Osteocyte (in vitro differentiated cells): ENCODE measurements at places on chromosomes 5 and 9. TPM values are rescaled to one million over a fixed set of nuclear protein-coding genes. Genes with fewer than 3 reads are reported as not detected.

- DNase-seq: no peak
Observed at GRCh38 chr5:59034498-59035186, 451.8 kb downstream of the RAB3C start.

DNA sequence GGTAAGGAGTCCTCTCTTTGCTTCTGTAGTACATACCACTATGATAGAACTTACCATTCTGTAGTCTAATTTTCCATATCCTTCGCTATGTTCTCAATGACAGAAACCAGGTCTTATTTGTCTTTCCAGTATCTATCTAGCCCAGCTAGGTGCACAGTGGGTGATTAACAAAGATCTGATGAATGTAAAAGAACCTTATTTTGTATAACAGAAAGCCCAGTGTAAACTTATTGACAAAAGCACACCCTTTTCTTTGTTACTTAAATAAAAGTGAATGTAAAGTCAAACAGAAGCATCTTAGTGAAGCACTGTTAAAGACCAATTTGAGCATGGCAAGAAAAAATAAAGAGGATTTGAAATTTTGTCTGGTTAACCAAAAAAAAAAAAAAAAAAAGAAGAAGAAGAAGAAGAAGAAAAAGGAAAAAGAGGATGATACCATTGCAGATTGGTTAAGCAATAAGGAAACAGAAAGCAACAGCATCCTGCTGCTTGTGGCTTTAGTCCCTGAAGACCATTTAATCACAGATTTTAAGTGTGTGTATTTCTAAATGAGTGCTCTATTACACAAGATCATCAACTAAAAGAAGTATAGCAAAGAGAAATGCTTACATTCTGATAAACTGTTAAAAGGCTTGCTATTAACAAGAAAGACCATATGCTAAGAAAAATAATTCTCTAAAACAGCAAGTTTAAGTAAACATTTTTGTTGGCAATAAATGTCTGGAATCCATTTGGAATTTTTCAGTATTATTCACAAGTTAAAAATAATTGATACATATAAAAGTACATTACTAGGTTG is 21.2 kb downstream of the MEGF9 start:
- no peak for DNase-seq

DNA sequence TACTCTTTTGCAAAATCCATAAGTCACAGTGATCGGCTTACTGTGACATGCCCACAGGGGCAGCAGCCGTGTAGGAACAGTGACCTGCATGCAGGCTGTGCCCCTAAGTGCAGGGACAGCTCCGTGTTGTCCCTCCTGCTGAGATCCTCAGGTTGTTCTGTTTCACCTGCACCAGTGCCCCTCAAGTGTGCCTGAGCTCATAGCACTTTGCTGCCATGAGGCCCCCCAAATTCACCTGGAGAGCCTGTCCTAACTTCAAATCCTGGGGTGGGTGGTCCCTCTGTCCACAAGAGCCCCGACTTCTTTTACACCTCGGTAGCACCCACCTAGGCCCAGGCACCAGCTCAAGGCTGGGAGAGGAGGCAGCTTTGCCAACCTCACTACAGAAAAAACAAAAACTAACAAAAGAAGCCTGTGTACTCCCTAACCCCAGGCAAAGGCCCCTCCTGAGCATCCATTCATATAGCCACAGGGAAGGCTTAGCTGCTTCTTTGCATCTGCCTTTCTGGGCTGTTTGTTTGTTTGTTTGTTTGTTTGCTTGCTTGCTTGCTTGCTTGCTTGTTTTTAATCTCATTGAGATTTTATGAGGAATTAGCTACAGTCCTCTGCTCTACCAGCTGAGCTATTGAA is 214.5 kb downstream of the AUH start:
- DNase-seq: no peak

DNA sequence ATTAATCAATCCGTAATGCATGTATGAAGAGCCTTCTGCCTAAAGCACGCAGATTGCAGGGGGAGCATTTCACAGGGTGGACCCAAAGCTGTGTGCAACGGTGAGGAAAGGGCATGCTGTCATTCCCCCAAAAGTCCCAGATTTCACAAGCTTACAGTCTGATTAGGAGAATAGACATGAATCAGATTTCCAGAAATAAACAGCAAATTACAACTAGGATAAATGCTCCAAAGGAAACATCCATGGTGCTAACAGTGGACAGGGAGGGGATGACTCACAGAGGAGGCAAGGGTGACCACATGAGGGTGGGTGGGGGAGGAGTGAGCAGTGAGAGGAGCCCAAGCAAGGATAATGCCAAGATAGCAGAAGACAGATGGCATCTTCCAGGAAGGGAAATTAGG is 258.4 kb upstream of the TAS2R1 start:
- DNase-seq: no peak

DNA sequence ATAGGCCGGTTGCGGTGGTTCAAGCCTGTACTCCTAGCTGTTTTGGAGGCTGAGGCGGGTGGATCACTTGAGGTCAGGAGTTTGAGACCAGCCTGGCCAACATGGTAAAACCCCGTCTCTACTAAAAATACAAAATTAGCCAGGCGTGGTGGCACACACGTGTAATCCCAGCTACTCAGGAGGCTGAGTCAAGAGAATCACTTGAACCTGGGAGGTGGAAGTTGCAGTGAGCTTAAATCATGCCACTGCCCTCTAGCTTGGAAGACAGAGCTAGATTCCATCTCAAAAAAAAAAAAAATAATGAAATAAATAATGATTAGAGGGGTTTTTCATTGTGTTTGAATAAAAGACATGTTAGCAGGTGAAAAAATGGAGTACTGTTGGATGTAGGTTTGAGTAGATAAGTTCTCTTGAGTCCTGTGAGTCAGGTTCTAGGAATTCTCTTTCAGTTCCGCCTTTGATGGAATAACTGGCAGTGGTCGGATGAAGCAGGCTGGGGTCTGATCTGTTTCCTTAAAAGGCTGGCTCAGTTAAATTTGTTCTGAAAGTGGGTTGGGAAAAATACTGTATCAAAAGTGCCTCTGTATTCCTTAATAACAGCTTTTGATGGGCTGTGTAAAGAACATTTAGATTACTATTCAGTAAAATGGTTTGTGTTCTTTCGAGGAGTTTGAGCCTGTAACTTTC is 73.2 kb downstream of the AOPEP start:
- no peak for DNase-seq

GRCh38 chr5:14328144-14328543 is 185.0 kb downstream of the TRIO start:
- DNase-seq: no peak

GRCh38 chr5:158814521-158814920 is 285.2 kb downstream of the EBF1 start:
- no peak for DNase-seq

GRCh38 chr5:80189201-80189600 is 66.6 kb downstream of the SERINC5 start:
- no peak for DNase-seq

- DNase-seq: no peak
Observed at GRCh38 chr9:129665389-129665775, at the start of gene PRRX2. Gene PRRX2, plus strand, starts transcription at chr9:129665647. Its CDS starts 221 bp downstream, at chr9:129665868.

- DNase-seq: no peak
Observed at GRCh38 chr5:14231156-14231555, 88.0 kb downstream of the TRIO start.

- DNase-seq: no peak
Observed at GRCh38 chr9:36802201-36802920, 229.7 kb downstream of the MELK start.

- DNase-seq: no peak
Observed at GRCh38 chr5:118440496-118440895, 547.9 kb downstream of the DTWD2 start.

DNA sequence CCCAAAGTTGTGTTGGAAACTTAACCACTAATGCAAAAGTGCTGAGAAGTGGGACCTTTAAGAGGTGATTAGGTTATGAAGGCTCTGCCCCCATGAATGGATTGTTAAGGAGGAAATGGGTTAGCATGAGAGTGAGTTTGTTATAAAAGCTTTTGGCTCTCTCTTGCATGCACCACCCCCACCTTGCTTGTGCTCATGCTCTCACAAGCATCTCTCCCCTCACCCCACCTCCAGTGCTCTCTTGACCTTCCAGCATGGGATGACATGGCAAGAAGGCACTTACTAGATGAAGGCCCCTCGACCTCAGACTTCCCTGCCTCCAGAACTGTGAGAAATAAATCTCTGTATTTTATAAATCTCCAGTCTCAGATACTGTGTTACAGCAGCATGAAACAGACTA is 52.8 kb downstream of the RICTOR start:
- no peak for DNase-seq

DNA sequence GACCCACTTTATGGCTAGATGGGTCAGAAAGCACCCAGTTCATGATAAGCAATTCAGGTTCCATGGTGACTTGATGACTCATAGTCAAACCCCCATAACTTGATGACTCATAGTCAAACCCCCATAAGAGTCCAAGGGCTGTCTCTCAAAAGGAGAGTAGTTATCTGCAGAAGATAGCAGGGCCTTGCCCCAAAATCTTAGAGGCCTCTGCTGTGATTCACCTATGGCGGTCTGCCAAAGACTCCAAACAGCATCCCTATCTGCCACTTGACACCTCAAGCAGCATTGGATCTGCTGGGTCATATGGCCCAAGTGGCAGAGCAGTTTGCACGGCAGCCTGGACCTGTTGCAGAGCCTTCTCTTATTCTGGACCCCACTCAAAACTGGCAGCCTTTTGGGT is 395.2 kb upstream of the KIF2A start:
- DNase-seq: no peak

DNA sequence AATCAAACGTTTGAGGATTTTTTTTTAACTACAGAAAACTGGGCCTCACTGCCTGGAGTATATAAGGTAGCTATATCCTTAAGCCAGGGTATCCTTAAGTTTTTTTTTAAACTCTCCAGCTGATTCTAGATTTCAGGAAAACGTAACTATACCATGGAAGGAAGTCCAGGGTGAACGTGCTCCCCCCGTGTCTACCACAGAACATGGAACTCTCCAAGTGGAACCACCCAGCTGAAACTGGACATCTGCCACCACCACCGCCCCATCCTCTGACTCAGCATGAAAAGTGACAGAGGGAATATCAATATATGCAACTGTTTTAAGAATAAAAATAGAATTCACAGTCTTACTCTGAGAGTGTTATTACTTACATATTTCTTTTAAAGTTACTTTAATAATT is 61.3 kb downstream of the DROSHA start:
- no peak for DNase-seq

GRCh38 chr9:78150983-78151356 is 84.9 kb upstream of the CEP78 start:
- no peak for DNase-seq

DNA sequence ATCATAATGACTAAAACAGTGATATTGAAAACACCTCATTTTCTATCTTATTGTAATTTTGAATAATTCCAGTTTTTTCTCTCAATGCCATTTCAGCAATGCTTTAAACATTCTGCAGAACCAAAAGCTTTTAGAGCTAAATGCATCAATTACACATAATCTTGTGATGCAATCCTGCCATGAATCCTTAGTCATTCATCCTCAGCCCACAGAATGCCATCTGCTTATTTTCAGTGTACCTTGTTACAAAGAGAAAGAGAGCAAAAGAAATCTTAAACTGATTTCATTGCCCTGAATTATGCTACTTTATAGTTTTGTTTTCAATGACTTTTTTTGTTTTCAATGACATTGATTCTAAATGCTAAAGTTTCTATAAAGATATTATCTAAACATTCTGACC is 1234.8 kb upstream of the C9orf72 start:
- no peak for DNase-seq

Gene TXN
- 181 and 191 TPM in 2 replicates for total RNA-seq

Gene NRG2
- 0.86 and 1.5 TPM in 2 replicates for total RNA-seq

Gene IFNA13
- total RNA-seq: not detected in 2 replicates

Gene SLF1
- 4.6 and 4.8 TPM in 2 replicates for total RNA-seq

Gene WDR38
- total RNA-seq: not detected in 2 replicates

Gene CDK9
- total RNA-seq: 78.0 and 78.5 TPM in 2 replicates

Gene KCNMB1
- total RNA-seq: 3.3 and 3.5 TPM in 2 replicates

Gene CCL27
- 0.78 and 1.1 TPM in 2 replicates for total RNA-seq
